Glomerular endothelial cell (primary cell): ENCODE measurements at places on chromosomes 16 and 17. TPM values are rescaled to one million over a fixed set of nuclear protein-coding genes. Genes with fewer than 3 reads are reported as not detected.

- DNase-seq = no peak
These were observed 2.0 kb upstream of the MGAT5B start for GRCh38 chr17:76866203-76866602.

The C16orf89 gene
- total RNA-seq = 0.35 TPM in 1 of 2 replicates, not detected in the other

DNA sequence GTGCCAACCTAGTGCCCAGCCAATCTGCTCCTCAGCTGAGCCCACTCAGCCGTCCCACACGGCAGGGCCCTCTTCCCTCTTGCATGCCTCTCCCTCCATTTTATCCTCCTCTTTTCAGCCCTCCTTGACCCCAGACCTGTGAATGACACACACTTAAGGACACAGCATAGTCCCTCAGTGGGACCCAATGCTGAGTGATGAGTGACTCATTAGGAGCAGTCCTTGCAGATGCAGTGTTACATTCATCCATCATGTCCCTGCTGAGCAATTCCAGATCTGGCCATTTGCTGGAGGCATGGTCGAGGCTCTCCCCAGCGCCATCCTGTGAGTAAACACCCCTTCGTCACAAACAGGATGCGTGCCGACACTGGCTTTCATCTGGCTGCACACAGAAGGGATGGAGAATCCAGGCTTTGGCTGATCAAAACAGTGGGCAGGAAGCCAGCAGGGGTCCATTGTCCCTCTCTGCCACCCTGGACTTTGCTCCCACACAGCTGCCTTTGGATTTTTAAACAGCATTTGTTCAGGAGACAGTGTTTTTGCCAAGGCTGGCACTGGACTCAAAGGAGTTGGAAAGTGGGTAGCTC, 122.6 kb downstream of the AXIN2 start:
- no peak for DNase-seq

- DNase-seq = no peak
These were observed 150.1 kb downstream of the ITFG1 start for GRCh38 chr16:47310792-47311211.

The NPW gene
- 0.35 and 1.0 TPM in 2 replicates for total RNA-seq

DNA sequence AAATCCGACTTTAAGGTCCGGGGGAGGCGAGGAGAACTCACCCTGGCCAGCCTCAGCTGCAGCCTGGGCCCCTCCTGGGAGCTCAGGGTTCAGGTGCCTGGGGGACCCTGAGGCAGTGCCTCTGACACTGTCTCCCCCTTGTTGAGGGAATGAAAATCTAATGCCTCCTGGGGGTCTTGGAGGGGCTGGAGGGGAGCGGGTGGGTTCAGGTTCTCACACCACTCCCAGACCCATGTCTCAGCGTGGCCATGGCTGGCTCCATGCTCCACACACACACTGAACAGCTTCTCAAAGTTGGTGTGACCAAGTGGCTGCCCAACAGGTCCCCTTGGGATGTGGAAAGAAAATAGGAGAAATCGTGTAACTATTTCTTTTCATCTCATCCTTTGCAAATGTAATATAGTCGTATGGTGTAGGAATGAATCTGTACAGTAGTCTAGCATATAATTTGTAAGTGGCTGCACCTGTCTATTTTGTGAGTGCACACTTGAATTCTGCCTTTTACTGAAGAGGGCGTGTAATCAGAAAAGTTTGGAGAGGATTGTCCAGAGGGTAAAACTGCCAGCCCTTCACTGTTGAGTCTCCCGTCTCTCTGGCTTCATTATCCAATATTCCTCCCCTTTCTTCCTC, 788 bp upstream of the PRCD start:
- DNase-seq = no peak

DNA sequence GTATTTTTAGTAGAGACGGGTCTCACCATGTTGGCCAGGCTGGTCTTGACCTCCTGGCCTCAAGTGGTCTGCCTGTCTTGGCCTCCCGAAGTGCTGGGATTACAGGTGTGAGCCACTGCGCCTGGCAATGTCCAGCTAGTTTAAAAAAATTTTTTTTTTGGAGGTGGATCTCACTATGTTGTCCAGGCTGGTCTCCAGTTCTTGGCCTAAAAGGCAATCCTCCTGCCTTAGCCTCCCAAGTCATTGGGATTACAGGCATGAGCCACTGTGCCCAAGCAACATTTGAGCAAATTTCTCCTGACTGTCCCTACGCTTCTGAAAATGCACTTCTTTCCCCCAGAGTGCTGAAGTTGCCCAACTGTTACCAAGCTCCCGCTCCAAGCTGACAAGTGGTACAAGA, 8.0 kb downstream of the MAP3K14 start:
- DNase-seq = no peak
